Activated CD4-positive, alpha-beta T cell treated with anti-CD3 and anti-CD28 coated beads, Interleukin-2, amount 10 ng/mL, durations not matched to agents 7 days and 5 days (primary cell): ENCODE measurements at places on chromosomes 7 and 10.

DNA sequence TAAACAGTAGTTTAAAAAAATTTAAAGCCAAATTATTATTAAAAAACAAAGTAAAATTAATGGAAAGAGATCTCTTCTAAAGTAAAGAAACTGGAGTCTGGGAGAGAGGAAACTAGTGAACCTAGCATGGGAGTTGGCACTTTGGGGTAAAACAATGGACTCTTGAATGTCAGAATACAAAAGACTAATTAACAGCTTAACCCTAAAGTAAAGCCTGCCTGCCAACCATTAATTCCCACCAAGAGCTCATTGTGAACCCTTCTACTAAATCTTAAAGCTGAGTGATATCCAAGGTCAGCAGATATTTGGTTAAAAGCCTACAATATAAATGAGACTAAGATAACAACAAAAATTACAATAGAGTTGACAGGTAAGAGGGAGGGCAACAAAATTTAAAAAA, 36.5 kb downstream of the KMT2C start:
- no peak for DNase-seq

GRCh38 chr10:29208845-29209244, 80.0 kb upstream of the LYZL1 start:
- no peak for DNase-seq

DNA sequence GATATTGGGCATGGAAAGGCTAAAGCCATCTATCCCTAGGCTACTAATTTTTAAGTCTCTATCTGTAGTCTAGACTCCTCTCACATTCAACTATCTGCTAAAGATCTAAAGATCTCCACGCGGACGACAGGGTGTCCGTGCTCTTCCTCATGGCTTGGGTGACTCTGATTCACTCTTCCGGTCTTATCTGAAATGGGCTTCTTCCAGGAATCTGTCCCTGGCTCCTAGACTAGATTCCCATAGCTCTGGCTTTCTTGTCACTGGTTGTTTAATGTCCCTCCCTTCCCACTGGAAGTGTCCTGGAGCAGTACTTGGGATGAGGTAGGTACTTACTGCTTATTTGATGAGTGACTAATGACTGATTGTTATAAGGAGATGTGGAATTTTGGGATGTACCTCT, 62.0 kb upstream of the PODXL start:
- DNase-seq, result no peak

DNA sequence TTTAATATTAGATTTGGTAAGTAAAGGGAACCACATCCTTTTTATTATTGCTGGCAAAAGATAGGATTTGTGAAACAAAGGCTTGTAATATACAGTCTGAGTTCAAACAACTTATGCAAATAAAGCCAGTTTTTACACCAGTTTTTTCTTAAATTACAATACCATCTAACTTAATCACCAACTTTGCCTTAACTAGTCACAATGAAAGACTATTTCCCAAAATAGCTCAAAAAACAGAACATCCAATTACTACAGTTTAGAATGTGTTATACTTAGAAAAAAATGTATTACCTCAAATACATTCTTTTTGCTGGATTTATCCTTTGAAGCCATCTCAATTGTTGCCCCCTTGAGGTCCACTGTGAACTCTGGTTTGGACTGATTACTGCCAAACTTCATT, 108.5 kb downstream of the ARHGAP12 start:
- DNase-seq, result no peak

DNA sequence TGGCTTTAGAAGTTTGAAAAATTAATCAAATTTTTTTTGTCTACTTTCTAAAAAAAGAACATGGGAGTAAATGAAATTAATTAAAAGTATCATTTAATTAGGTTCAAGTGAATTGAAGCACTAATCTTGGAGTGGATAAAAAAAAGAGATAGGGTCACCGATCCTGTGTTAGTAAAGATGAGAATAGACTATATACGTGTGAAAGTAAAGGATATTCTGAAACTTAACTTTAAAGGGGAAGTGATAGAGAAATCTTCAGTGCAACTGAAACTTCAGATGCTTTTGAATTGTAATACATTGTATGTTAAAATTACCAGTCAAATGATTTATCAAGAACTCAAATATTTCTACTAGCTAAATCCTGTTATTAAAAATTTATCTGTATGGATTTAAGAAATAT, 4.8 kb downstream of the NHLRC2 start:
- no peak for DNase-seq

DNA sequence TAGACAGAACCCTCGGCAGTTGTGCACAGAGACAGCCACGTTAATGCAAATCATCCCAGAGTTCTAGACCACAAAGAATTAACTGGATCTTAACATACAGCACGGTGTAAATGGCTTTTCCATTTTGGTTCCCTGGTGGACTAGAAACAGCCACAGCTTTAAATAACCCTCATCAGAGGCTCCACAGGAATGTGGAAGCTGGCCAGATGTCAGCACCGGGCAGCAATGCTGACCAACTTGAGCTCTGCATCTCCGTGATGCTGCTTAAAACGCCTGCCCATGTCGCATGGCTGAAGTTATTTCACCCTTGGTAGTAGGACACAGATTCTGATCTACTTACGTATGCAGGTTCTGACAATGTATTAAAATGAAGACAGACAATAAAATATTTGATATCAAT, 24.5 kb downstream of the RSU1 start:
- DNase-seq, result no peak

DNA sequence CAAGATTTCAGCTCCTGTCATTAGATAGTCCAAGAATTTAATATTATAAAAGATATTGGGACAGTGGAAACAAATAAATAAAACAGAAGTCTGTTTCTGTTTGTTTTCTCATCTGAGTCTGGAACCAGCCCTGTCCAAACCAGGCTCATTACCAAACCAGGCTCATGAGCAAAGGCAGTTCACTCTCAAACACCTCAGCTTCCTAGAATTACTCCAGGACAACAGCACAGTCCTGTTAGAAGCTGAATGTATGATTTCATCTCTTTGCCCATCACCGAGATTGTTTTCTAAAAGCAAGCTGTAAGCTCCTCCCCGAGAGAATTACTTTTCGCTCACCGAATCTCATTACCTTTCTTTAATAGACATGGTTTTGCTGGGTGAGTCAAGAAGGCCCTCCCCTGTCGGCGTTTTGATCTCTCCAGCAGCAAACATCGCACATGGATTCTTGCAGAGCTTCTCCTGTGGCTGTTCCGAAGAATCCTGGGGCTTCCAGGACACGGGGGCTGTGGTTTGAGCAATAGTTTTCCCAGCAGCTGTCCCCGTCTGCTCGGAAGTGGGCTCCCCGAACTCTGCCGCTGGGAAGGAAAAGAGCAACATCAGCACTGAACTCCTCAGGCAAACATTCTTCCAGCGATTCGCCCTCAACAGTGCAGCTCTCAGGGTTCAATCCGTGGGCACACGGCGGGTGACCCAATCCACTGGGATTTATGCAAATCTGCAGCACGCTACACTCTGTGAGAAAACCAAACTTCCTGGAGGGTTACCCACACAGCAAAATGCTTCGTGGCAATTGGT, 112.5 kb downstream of the SVIL start:
- DNase-seq, result no peak

DNA sequence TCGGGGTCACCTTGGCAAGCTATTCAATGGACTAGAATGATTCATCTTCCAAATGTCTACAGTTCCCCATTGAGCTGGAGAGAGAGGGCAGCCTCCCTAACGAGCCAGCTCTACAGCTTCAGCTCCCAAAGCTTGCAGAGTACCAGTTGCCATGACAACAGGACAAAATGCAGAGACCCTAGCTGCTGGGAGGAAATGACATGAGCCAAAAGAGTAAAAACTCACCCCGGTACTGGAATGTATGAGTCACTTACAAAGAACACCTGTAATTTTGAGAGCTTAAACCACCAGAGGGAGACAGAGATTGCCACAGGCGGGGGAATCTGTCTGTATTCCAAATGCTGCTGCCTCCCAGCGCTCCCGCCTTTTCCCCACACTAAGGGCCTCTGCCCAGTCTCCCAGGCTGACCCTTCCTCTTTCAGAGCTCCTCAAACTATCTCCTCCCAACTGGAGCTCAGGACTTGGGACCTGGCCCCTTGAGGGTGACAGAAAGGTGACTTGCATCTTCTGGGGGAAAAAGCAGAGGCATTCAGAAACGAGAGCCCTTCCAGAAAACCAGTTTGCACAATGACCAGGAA, 95.5 kb downstream of the CUL2 start:
- DNase-seq, result peak; percentile 66

- no peak for DNase-seq
These were observed 98.7 kb upstream of the PPIF start for GRCh38 chr10:79248341-79249185.

DNA sequence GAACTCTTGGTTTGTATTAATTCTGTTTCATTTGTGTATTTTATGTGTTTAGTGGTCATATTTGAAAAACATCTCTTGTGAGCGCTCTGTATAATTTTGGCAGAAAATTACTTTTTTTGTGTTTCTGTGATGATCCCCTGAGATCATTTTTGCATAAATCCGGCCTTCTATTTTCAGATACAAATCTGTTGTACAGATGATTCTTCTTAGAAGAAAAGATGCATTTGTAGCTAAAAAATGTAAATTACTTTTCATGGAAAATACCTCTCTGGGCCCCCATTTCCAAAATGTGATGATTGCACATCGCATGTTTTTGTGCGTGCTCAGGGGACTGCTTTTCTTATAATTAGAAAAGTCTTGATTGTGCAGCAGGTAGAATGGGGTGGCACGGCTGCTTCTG, 395.4 kb downstream of the LRMDA start:
- no peak for DNase-seq

GRCh38 chr10:86862786-86863483, 94.5 kb downstream of the MMRN2 start:
- no peak for DNase-seq

GRCh38 chr10:125009661-125010161, 67.8 kb downstream of the ZRANB1 start:
- no peak for DNase-seq

DNA sequence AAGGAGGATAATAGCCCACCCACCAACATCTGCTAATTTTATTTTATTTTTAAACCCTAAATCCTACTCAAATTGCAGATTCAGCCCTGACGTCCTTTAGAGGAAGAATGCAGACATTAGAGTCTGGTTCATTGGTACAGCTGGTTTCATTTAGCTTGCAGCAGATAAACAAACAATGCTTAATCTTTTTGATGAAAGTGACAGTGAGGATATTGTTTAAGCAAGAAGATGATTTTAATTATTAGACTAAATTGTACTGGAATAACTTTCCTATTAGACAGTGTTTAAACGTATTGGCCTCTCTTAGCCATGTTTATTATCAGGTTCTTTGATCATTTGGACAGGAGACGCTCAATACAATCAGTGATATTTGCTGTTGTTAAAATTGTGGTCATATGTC, 164.8 kb downstream of the CDK14 start:
- DNase-seq, result no peak

GRCh38 chr7:151239837-151240459, 7.7 kb downstream of the CHPF2 start:
- no peak for DNase-seq

DNA sequence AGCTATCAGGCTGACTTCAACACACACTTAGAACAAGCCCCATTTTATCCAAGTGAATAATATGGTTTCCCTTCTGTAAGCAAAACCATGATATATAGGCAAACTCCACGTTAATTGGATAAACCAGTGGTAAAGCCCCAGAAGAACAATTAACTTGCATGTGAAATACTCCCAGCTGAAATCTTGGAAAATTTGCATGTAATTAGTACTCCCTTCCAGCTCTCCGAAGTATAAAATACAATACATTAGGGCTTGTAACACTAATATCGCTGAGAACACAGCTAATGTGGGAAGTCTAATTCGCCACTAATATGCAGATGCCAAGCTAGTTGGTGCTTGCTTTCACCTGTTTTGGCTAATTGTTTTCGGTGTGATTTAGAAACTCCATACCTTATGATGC, 859.0 kb upstream of the AUTS2 start:
- DNase-seq, result no peak

- DNase-seq, result peak; percentile 71
These were observed 23.3 kb downstream of the BPGM start for GRCh38 chr7:134669845-134670373.

- no peak for DNase-seq
These were observed 64.5 kb upstream of the ANKRD1 start for GRCh38 chr10:90985321-90985933.

DNA sequence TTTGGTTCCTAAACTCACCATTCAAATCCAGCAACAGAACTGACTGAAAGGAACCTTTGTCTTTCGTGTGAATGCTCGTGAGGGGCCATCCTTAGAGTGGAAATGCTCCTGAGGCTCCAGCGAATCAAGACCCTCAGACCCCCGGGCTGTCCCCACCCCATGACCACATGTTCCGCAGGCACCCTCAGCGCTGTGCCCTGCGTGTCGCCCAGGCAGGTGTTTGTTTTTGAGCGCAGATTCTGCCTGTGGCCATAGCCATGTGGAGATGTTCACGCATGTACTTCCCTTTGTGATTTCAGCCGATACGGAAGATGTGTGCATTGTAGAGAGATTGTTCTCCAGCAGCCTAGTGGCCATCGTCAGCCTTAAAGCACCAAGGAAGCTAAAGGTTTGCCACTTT, 24.2 kb downstream of the WIPI2 start:
- no peak for DNase-seq

DNA sequence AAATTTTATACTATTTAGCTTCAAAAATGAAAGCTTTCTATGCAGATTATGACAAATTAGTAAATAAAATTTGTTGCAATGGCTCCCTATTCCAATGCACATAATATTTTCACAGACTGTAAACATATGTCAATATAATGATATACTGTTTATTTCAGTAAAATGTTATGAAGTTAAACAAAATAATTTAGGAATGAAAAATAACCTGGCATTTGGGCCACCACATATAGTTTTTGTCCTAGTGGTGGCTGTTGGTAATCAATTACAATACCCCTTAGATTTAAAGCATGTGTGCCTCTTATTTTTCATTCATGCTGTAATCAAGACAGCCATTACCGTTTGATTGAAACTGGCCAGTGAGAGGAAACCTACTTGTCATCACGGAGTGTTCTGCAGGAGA, 928.5 kb upstream of the KCND2 start:
- DNase-seq, result no peak

GRCh38 chr7:83410989-83411591, 237.8 kb downstream of the SEMA3E start:
- DNase-seq, result no peak

GRCh38 chr7:81173766-81174281, 255.0 kb upstream of the SEMA3C start:
- DNase-seq, result no peak

- DNase-seq, result no peak
These were observed 27.2 kb upstream of the CARD11 start for GRCh38 chr7:3070908-3071307.

DNA sequence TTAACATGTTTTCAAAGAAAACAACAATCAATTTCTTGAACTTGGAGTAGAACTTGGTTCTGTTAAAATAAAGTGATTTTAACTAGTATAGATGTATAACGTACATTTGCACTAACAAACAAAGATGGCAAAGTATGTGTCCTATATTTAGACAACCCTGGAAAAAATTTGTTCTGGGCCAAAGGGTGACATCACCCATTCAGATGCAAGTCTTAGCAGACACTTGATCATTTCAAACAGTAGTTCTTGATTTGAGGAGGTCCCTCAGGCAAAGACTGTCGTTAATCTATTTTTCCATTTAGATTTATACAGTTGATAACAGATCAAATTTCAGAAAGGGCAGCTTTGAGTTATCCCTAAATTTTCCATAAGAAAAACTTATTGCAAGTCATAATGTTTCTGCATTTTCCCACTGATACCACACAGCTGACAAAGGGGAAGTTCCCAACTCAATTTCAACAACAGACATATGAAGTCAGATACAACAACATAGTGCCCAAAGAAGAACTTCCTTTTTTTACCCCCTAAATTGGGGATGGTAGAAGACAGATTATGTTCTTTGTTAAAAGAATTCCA, 5.2 kb downstream of the NMT2 start:
- DNase-seq, result no peak
